ENCODE measurements at places on chromosomes 7 and 10. TPM values are rescaled to one million over a fixed set of nuclear protein-coding genes. Genes with fewer than 3 reads are reported as not detected.
A peak's percentile ranks its signal among the peaks of the same experiment; 100 is the strongest.

GRCh38 chr7:116258734-116259133, 48.4 kb downstream of the TES start:
- DNase-seq, result no peak
- no peak overlapping the region for H3K27ac ChIP-seq
- no peak overlapping the region for H3K4me3 ChIP-seq
- no peaks in the 10 kb centered on the region for H3K27me3 ChIP-seq
- no peaks in the 10 kb centered on the region for H3K4me1 ChIP-seq
- peaks cover 8% of the 10 kb centered on the region for H3K36me3 ChIP-seq

The OPN4 gene
- not detected for total RNA-seq

DNA sequence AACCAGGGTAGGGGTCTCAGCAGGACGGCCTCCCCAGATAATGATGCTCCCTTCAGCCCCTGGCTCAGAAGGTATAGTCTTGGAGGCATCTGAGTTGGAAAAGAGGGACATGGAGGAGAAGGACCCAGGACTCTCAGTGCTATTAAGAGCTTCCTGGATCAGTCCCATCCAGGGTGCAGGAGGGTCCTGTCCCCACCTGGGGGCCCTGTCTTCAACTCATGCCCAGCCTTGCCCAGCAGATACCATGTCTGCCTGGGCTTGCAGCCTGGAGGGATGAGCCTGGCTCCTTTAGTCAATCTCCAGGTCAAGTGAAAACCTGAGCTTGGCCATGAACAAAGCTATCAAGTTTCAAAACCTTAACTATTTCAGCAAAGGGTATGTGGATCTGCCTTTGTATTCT, 67.6 kb downstream of the PRTFDC1 start:
- peaks cover 10% of the 10 kb centered on the region for H3K4me1 ChIP-seq
- no peaks in the 10 kb centered on the region for H3K27me3 ChIP-seq
- H3K36me3 ChIP-seq, result no peaks in the 10 kb centered on the region
- no peak for DNase-seq

The TAC1 gene
- not detected for total RNA-seq

- H3K27ac ChIP-seq, result no peak overlapping the region
- no peaks in the 10 kb centered on the region for H3K4me1 ChIP-seq
Measured at GRCh38 chr7:50834679-50835078, 52.0 kb upstream of the GRB10 start.

GRCh38 chr10:91691981-91692380, 59.1 kb upstream of the PPP1R3C start:
- no peak for DNase-seq
- H3K4me1 ChIP-seq, result no peaks in the 10 kb centered on the region
- no peak overlapping the region for H3K4me3 ChIP-seq
- H3K27me3 ChIP-seq, result no peaks in the 10 kb centered on the region
- no peaks in the 10 kb centered on the region for H3K36me3 ChIP-seq

- DNase-seq, result peak; percentile 72
- H3K27ac ChIP-seq, result no peak within 1 kb of the TSS
- peak within 1 kb of the TSS; percentile 50 for H3K4me3 ChIP-seq
- no peaks in the 10 kb centered on the region for H3K36me3 ChIP-seq
- peaks cover 30% of the 10 kb centered on the region for H3K4me1 ChIP-seq
- peaks cover 62% of the 10 kb centered on the region for H3K27me3 ChIP-seq
Measured at GRCh38 chr10:111076682-111077478, at the start of gene ADRA2A. Gene ADRA2A, plus strand, starts transcription at chr10:111077029. Its CDS starts 968 bp downstream, at chr10:111077997.

DNA sequence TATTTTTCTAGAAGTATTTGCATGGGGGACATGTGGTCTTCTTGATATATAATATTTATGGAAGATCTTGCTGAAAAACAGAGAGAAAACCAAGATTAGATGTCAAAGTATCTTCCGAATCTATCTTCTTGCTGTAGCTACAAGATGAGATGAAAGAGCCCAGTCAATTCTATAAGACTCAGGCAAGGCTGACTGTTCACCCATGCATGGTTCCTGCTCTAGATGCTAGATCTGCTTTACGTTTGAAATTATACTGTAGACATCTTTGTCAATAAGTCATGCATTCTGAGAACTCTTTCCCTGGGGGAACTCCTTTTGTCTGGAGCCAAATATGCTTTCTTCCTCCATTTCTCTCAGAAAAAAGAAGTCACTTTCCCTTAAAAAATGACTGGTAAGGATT, 1292.0 kb downstream of the XPNPEP1 start:
- no peaks in the 10 kb centered on the region for H3K27me3 ChIP-seq
- DNase-seq, result no peak
- H3K4me1 ChIP-seq, result no peaks in the 10 kb centered on the region
- H3K4me3 ChIP-seq, result no peak overlapping the region
- H3K36me3 ChIP-seq, result no peaks in the 10 kb centered on the region

GRCh38 chr7:129646369-129647021, 35.0 kb downstream of the NRF1 start:
- no peak overlapping the region for H3K27ac ChIP-seq
- H3K4me3 ChIP-seq, result no peak overlapping the region
- no peaks in the 10 kb centered on the region for H3K4me1 ChIP-seq
- H3K36me3 ChIP-seq, result no peaks in the 10 kb centered on the region
- no peak for DNase-seq
- no peaks in the 10 kb centered on the region for H3K27me3 ChIP-seq

- H3K4me3 ChIP-seq, result no peak overlapping the region
- no peaks in the 10 kb centered on the region for H3K27me3 ChIP-seq
- no peaks in the 10 kb centered on the region for H3K4me1 ChIP-seq
- no peak for DNase-seq
- H3K27ac ChIP-seq, result no peak overlapping the region
- H3K36me3 ChIP-seq, result no peaks in the 10 kb centered on the region
Measured at GRCh38 chr10:58715061-58715460, 202.4 kb downstream of the BICC1 start.

DNA sequence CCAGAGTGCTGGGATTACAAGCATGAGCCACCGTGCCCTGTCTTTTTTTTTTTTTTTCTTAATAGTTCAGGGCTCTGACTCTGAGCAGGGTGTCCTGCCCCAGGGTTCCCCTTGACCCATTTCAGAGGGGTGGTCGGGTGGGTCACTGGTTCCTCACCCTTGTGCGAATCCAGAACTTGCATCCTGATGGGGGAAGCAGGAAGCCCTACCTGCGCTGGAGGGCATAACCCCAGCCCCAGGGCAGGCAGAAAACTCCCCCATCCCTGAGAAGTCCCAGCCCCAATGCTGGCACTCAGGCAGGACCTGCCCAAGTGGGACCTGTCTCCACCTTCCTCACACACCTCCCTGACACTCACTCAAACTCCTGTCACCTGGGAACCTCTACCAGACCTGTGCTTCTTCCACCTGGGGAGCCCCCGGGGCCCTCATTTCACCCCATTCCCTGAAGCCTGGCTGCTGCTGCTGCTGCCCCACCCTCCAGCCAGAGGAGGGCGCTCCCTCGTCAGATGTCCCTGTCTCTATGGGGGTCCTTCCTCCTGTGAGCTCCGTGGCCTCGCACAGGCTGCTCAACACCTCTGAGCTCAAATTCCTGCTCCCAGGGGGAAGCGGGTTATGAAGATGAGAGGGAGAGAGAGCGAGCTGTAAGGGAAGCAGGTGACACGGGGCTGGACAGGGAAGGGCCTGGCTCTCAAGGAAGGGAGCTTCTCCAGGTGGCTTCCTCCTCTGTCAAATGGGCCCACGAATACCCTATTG, 15.1 kb upstream of the ZNF273 start:
- peaks cover 9% of the 10 kb centered on the region for H3K4me1 ChIP-seq
- DNase-seq, result peak; percentile 77
- peaks cover 23% of the 10 kb centered on the region for H3K27me3 ChIP-seq
- H3K36me3 ChIP-seq, result no peaks in the 10 kb centered on the region
- H3K4me3 ChIP-seq, result peak overlapping the region; percentile 60

The CTBP2 gene
- total RNA-seq, result 66.7 TPM

DNA sequence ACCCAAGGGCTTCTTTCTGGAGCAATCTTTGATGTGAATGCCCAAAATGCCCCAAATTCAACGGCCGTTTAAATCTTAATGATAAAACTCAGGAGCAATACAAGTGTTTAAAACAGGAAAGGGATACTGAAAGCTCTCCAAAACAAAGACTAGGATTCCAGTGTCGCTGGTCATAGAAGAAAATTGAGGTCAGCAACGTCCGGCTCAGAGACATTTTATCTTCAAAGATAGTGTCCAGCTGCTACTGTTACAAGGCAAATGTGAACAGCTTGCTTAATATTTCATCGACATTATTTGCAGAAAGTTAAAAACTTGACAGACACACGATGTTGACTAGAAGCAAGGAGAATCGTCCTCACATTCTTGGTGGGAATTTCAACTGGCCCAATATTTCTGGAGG, 15.4 kb upstream of the CTBP2 start:
- no peaks in the 10 kb centered on the region for H3K36me3 ChIP-seq
- no peaks in the 10 kb centered on the region for H3K4me1 ChIP-seq
- H3K27ac ChIP-seq, result no peak overlapping the region
- no peak overlapping the region for H3K4me3 ChIP-seq

DNA sequence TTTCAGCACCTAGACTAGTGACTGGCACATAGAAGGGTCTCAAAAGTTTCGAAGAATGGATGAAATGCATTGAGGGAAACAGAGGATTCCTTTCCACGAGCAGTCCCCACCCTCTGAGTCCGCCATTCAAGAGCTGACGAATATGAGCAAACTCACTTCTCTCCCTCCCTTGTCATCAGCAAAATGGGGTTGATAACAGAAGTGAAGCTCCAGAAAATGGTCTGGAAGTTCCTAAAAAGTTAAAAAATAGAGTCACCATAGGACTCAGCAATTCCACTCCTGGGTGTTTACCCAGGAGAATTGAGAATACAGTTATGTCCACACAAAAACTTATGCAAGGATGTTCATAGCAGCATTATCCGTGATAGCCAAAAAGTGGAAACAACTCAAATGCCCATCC, 25.0 kb upstream of the SRGN start:
- DNase-seq, result no peak
- H3K27ac ChIP-seq, result peak overlapping the region; percentile 91
- no peaks in the 10 kb centered on the region for H3K27me3 ChIP-seq
- peaks cover 33% of the 10 kb centered on the region for H3K4me1 ChIP-seq

DNA sequence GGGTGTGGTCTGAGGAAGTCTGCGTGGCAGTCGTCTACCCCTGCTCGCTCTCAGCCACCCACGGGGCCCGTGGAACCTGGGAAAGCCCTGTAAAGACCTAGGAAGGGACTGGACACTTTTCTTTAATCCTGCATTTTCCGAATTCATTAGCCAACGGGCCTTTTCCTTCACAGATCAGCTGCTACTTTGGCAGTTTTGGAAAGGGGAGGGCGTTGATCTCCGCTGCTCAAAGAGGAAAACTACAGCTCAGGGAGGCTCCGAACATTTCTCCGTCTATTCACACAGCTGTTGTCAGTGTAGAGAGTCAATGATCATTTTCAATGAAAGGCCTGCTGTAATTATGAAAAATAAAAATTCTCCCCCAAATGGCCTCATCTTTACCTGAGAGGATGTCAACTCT, 450.1 kb upstream of the MKI67 start:
- H3K4me3 ChIP-seq, result no peak overlapping the region
- H3K27me3 ChIP-seq, result no peaks in the 10 kb centered on the region
- H3K36me3 ChIP-seq, result no peaks in the 10 kb centered on the region
- no peak overlapping the region for H3K27ac ChIP-seq
- no peaks in the 10 kb centered on the region for H3K4me1 ChIP-seq
- DNase-seq, result no peak

The LRIT1 gene
- total RNA-seq, result not detected

DNA sequence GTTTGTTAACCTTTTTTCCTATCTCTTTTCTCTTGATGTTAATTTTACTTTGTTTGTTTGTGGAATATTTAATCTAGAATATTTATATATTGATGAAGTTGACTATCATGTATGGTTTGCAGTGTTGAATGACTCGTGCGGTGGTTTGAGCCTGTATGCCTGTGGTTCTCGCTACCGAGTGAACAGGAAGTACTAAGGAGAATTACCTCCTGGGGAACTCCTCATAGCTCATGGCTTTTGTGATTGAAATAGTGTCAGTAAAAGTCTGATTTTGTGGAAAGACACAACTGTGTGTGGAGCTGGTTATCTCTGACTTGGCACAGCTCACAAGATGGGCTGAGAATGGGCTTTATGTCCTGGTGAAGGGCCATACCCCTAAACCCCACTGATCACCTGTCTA, 498.6 kb downstream of the GLRX3 start:
- no peak overlapping the region for H3K27ac ChIP-seq
- no peak for DNase-seq
- peaks cover 4% of the 10 kb centered on the region for H3K27me3 ChIP-seq
- no peaks in the 10 kb centered on the region for H3K4me1 ChIP-seq

DNA sequence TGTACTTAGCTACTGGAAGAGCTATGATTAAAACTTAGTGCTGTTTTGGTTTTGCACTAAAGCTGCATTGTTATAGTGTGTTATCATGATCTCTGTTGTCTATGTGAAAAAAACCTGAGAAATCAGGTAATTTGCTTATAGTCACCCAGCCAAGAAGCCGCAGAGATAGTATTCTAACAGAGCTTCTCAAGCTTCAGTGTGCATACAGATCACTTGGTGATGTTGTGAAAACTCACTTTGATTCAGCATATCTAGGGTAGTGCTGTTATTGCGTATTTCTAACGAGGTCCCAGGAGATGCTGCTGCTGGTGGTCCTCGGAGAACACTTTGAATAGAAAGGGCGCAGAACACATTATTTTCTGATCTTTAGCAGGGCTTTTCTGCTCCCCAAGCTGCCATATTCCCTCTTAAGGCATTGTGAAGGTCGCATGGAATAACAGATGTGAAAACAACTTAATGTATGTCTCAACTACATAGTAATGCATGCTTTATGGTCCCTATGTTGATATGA, 68.4 kb upstream of the PDCD4 start:
- no peak overlapping the region for H3K27ac ChIP-seq
- no peaks in the 10 kb centered on the region for H3K36me3 ChIP-seq
- DNase-seq, result no peak

DNA sequence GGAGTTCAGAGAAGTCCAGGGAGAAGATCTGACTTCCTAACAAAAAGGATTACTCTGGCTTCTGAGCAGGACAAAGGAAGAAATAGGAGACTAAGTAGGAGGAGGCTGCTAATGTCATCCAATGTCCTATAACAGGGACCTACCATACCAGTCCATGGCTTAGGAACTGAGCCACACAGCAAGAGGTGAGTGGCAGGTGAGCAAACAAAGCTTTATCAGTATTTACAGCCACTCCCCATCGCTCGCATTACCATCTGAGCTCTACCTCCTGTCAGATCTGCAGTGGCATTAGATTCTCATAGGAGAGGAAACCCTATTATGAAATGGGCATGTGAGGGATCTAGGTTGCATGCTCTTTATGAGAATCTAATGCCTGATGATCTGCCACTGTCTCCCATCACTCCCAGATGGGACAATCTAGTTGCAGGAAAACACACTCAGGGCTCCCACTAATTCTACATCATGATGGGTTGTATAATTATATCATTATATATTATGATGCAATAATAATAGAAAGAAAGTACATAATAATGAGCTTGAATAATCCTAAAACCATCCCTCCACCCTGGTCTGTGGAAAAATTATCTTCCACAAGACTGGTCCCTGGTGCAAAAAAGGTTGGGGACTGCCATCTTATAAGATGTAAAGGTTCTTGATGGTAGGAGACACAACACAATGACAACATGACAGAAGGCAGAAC, 487.4 kb downstream of the PLXDC2 start:
- H3K4me3 ChIP-seq, result no peak overlapping the region
- no peaks in the 10 kb centered on the region for H3K27me3 ChIP-seq
- H3K4me1 ChIP-seq, result no peaks in the 10 kb centered on the region
- DNase-seq, result no peak
- no peaks in the 10 kb centered on the region for H3K36me3 ChIP-seq

GRCh38 chr10:122190176-122190943, 80.7 kb upstream of the BTBD16 start:
- H3K36me3 ChIP-seq, result peaks cover 16% of the 10 kb centered on the region
- no peak for DNase-seq
- H3K27me3 ChIP-seq, result no peaks in the 10 kb centered on the region
- H3K4me1 ChIP-seq, result peaks cover 9% of the 10 kb centered on the region
- no peak overlapping the region for H3K4me3 ChIP-seq

- H3K27me3 ChIP-seq, result peaks cover 30% of the 10 kb centered on the region
- peaks cover 5% of the 10 kb centered on the region for H3K4me1 ChIP-seq
- no peak overlapping the region for H3K27ac ChIP-seq
- no peak for DNase-seq
- H3K4me3 ChIP-seq, result no peak overlapping the region
- no peaks in the 10 kb centered on the region for H3K36me3 ChIP-seq
Measured at GRCh38 chr10:132967540-132967939, 25.2 kb upstream of the CFAP46 start.

Measured in upper lobe of right lung (tissue), 1 donor.